Left hindlimb (tissue), 1 donor: ENCODE measurements at places on chromosomes 4 and X.

- DNase-seq: no peak
Observed at GRCh38 chr4:150389896-150390530, 191.9 kb upstream of the MAB21L2 start.

DNA sequence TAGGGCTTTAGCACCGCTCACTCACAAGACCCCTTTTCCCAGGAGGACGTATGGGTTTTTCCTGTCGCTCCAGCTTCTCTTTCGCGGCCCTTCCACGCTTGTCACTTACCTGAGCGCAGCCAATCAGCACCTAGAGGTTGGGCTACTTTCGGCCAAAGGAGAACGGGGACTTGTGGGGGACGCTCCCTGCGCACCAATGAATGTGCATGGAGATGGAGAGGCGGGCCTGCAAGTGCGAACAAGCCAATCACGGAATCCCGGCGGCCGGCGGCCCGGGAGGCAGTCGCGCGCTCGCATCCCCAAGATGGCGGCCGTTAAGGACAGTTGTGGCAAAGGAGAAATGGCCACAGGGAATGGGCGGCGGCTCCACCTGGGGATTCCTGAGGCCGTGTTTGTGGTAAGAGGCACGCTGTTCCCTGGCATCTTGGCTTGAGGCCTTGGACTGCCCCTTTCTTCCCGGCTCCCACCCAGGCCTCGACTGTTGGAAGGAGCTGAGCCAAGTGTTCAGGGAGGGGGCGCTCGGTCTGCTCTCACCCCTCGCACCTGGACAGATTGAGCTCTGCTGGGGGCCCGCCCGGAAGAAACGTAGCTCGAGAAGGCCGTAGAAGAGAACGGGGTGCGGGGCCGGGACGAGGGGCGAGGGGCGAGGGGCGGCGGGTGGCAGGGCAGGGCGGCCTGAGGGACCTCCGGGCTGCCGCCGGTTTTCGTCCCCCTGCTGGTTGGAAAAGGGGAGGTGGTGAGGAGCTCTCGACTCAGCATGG is at the start of gene VBP1:
VBP1 (plus strand) TSS at position 282 of the 761 bp plus-strand sequence; CDS start at position 305, 23 bp downstream.
- DNase-seq: peak; percentile 94

- no peak for DNase-seq
Observed at GRCh38 chrX:46704767-46705386, 54.0 kb downstream of the SLC9A7 start.

- no peak for DNase-seq
Observed at GRCh38 chr4:142824368-142824767, 21.7 kb downstream of the INPP4B start.

DNA sequence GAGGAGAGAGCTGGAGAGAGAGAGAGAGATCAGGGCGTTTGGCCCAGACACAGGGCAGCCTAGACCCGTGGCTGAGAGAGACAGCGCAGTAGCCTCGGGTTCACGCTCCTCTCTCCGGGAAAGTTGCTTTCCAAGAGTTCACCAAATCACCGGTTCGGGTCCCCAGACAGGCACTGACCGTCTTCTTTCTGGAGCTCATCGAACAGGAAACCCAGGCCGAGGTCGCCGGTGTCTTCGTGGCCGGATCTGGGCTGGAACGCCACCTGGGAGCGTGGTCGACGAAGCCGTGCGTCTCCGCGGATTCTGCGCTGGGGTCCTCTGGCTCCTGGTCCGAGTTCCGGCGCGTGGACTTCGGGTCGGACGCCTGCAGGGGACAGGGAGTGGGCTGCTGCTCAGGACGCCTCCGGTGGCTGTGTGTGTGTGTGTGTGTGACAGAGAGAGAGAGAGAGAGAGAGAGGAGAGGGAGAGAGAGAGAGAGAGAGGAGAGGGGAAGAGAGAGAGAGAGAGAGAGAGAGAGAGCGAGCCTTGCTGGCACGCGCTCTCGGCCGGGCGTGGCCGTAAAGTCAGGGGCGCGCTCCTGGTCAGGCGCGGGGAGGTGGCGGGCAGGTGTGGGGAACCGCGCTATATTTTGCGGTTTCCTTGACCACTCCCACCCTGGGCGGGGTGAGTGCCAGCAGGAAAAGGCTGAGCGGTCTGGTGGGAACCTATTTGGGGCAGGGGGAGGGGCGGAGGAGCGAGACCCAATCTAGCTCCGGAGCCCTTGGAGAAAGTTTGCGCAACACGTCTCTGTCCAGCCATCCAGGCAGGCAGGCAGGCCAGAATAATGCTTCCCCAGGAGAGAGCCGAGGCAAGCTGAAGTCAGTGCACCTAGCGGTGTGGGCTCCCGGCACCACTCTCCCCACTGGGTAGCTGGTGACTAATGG is 62.1 kb downstream of the RHOXF2B start:
- no peak for DNase-seq

- no peak for DNase-seq
Observed at GRCh38 chr4:168863719-168864647, 146.1 kb downstream of the CBR4 start.

DNA sequence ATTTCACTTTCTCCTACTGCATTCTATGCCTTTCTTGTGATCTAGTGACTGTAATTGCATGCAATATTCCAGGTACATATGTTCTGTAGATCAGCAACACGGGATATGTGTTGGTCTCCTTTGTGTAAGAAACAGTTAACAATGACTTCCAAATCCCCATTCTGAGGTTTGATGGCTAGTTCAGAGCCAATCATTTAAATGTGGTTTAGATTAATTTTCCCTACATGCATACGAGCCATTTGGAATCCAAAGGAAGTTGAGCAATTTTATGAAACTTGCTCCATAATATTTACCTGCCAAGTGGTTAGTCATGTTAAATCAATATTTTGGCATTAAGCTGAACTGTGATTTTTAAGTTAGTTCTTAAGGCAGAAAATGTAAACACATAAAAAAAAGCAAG is 172.8 kb upstream of the DCAF12L2 start:
- no peak for DNase-seq

DNA sequence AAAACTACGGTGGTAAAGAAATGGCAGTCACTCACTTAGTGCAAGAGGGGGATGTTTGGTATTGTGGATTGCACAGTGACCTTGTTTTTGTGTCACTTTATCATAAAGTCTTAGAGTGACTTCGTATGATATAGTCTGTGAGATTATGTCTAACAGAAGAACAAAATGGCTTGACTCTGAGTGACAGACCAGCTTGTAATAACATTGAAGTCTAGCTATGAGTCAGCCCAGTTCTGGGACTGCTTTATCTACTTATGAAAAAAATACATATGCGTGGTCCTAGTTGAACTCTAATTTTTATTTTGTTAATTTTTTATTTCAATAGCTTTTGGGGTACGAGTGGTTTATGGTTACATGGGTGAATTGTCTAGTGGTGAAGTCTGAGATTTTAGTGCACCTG is 20.0 kb downstream of the DCLK2 start:
- no peak for DNase-seq

DNA sequence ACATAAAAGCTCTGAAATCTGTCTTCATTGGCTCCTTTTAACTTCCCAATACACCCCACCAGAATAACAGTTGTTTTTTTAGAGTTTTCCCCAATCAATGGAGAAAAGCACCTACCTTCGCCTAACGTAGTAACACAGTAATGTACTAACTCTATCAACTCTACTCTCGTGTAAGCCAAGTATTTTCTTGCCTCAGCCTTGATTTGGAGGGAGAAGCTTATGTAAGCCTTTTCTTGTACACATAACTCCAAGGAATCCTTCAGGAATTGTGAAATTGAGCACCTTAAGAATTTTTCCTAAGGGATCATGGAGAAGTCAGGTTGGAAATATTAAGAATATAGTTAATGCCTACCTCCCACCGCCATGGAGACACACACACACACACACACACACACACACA is 181.2 kb downstream of the RAPGEF2 start:
- no peak for DNase-seq

DNA sequence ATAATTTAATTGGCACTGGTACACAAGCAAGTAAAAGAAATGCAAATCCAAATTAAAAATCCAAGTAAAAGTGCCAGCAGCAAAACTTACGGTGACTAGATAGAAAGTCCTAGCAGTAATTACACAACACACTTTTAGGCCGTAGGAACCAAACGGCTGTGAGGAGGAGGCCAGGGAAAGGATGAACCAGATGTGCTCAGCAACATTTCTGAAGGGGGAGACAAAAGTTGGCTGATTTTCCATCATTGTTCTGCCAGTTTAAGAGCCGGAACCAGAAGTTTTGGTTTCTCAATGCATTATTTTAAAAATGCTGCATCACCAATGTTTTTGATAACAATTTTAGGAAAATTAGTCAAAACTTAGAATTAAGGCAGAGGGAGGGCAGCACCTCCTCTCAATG is 68.7 kb upstream of the ENPP6 start:
- no peak for DNase-seq

GRCh38 chr4:113316879-113317278 is 267.4 kb downstream of the ANK2 start:
- peak; percentile 50 for DNase-seq

DNA sequence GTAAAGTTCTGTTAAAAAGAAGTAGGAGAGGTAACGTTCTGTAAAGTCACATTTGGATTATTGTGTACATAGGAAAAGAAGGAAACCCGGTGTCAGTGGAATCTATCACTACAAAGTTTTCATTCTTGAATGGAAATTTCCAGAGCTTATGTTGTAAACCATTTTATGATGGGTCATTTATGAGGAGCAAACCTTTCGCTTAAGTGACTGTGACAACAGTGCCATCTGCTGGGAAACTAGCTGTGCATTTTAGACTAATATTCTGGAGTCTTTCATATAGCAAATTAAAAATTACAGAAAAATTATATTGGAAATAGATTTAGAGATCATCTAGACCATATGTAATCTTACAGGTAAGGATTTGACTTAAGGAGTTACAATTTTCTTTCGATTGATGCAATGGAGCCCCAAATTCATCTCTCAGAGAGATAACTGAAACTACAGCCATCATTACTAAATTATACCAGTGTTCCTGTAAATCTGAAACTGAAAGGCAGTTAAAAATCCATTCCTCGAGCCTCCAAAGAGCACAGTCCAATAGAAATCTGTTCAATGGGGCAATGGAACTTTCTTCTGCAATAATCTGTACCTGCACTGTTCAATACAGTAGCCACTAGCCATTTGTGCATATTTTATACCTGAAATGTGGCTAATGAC is 26.9 kb downstream of the ASB9 start:
- DNase-seq: peak; percentile 26

- no peak for DNase-seq
Observed at GRCh38 chr4:188289531-188290125, 150.4 kb downstream of the TRIML1 start.

- no peak for DNase-seq
Observed at GRCh38 chr4:140038031-140038533, 115.9 kb downstream of the MAML3 start.

DNA sequence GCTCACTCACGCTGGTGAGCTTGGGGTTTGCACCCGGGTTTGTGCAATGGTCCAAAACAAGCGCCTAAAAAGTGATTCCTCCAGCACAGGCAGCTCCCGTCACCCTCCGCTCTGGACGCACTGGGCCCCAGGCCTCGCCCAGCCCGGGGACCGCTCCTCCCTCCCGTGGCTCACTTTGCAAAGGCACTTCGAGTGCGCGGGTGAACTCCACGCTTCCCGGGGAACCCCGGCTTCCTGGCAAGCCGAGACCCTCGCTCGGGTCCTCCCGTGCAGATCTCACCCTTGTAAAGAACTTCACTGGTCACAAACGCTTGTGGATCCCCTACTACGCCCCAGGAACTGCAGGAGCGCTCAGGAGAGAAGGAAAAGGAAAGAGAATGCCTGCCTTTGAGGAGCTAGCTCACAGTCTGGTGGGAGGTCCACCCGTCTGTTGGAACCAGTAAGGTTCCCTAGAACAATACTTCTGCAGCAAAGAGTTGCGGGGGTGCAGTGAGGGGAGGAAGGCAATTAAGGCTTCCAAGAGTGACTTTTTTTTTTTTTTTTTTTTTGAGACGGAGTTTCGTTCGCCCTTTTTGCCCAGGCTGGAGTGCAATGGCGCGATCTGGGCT is at the start of gene CTPS2:
CTPS2 (minus strand) TSS at position 122 of the 608 bp plus-strand sequence. CDS start 9,767 bp downstream, outside the sequence.
- DNase-seq: peak; percentile 68

GRCh38 chrX:103716962-103717361 is 6.3 kb downstream of the TMEM31 start:
- DNase-seq: no peak

GRCh38 chrX:53511322-53511721 is 77.2 kb upstream of the HSD17B10 start:
- DNase-seq: no peak

DNA sequence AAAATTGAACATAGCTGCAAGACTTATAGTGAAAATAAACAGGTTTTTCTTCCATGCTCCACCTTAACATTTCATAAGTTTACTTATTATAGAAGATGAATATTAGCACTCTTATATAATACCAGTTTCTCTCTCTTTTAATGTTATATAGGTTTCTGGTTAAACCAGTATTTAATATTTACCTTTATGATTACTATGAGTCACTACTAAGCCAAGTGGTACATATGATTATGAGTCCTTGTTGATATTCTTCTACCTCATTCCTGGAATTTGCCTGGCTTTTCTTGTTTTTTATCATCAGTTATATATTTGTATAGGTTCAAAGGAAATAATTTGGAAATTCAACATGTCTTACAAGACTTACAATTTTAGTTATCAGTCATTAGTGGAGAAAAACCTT is 89.9 kb upstream of the MAOA start:
- DNase-seq: no peak

GRCh38 chr4:40845154-40845835 is 95.5 kb downstream of the NSUN7 start:
- peak; percentile 70 for DNase-seq

DNA sequence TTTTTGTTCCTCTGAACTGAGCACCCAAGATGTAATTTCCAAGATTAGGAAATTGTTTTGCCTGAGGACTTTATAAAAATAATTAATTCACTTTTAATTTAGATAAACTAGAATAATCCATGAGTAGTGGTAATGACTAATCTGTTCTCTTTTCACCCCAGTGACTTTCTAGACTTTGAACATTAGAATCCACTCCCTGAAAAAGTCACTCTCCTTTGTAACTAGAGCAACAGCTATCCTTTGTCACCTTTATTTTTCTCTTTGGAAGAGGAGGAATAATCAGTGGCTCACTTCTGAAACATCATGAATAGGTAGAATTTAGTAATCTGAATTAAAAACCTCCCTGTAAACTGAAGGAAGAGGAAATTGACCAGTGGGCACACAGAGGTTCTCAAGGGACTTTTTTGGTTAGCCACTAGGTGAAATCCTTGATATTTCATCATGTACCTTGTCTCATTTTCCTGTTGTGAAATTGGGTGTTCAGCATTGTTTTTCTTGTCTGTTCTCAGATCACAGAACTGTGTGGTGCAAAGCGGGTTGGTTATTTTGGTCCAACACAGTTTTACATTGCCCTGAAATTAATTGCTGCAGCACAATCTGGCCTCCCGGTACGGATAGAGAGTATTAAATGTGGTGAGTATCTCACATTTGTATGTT is 59.4 kb downstream of the REPS2 start:
- DNase-seq: no peak

- DNase-seq: no peak
Observed at GRCh38 chrX:34612036-34612435, 45.0 kb downstream of the TMEM47 start.

GRCh38 chr4:82482387-82482786 is 52.0 kb downstream of the ENOPH1 start:
- no peak for DNase-seq
